Activated T-helper 9 cell treated with anti-CD3 and anti-CD28 coated beads, Interleukin-2, amount 50 U/mL, for 16 hours (primary cell): ENCODE measurements at places on chromosomes 16 and 17.

GRCh38 chr17:81868674-81869220 lies 2.4 kb downstream of the ARHGDIA start:
- DNase-seq = no peak

DNA sequence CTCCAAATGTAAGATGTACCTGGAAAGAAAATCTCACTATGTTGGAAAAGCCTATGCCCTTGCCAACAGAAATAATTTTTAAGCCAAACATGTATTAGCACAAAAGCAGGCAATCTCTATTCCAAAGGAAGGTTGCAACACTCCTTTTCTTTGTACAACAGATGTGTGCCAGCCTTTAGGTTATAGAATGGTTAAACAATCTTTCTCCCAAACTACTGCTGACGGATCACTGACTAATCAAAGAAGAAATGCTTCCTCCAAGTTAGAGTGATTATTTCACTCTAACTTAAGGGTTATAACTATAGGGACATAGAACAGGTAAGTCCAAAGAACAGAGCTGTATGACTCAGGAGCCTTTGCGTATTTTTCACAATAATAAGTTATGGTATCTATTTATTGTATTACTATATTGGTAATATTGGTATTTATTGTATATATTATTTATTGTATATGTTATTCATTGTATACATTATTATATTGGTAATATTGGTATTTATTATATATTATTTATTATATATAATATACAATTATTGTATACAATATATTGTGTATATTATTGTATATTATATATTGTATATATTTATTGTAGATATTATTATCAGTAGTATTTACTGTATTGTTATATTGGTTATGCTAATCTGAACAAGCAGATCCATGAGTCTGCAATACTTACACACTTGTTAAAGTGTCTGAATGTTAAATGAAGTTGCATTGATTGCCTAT lies 36.7 kb upstream of the ABCA5 start:
- DNase-seq = no peak

- no peak for DNase-seq
Measured at GRCh38 chr16:24977678-24978075, 37.5 kb downstream of the ARHGAP17 start.

GRCh38 chr16:88468275-88469129 lies 15.4 kb downstream of the ZFPM1 start:
- no peak for DNase-seq

DNA sequence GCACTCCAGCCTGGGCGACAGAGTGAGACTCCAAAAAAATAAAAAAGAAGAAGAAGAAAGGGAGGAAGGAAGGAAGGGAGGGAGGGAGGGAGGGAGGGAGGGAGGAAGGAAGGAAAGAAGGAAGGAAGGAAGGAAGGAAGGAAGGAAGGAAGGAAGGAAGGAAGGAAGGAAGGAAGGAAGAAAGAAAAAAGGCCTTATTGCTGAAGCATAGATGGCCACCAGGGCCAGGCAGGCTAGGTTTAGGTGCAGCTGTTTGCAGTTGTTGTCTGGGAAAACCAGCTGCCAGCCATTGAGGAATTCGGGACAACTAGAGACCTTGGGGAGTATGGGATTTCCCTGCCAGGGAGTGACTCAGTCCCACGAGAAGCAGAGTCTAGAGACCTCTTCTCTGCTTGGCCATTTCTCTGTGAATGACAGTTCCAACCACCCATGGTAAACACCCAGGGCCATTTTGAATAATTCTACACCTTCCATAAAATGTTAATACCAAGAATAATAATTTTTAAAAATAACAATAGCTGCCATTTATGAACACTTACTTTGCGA lies 31.0 kb downstream of the SCNN1B start:
- DNase-seq = no peak

DNA sequence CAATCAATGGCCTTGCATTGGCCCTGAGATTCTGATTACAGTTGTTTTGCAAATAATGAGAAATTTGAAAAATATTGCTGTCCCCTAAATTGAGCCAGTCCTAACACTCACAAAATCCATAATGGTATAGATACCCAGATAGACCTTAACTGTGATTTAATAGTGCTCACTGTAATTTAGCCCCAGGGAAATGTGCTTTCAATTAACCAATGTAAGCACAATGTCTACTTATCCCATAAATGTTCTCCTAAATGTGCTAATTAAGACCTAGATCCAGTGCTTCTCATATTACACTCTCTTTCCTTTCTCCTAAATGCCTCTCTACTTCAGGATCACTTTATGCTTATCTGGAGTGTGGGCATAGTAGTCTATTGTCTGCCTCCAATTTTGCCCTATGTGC lies 417.8 kb upstream of the CCL2 start:
- DNase-seq = no peak

GRCh38 chr17:8953156-8953885 lies 12.2 kb downstream of the PIK3R5 start:
- no peak for DNase-seq

- no peak for DNase-seq
Measured at GRCh38 chr16:69644790-69645189, 79.0 kb downstream of the NFAT5 start.

DNA sequence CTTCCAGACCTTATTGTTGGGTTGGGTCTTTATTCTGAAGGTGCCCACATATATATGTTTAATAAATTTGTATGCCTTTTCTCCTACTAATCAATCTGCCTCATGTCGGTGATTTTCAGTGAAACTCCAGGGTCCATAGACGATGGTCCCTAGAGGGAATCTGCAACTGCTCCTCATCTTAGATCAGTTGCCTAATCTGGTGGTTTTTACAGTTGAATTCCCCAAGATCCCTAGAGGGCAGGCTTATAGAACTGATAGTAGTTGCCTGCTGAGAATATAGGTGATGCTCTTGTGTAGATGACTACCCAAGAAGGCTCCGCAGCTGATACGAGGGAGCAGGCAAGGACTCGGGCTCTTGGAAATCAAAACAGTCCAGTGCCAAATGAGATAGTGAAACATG lies 619.2 kb upstream of the C16orf82 start:
- no peak for DNase-seq
